ENCODE measurements at places on chromosomes 12 and 14. TPM values are rescaled to one million over a fixed set of nuclear protein-coding genes. Genes with fewer than 3 reads are reported as not detected.

The LALBA gene
- total RNA-seq = not detected

The LRRC43 gene
- not detected for total RNA-seq

The DBX2 gene
- not detected for total RNA-seq

DNA sequence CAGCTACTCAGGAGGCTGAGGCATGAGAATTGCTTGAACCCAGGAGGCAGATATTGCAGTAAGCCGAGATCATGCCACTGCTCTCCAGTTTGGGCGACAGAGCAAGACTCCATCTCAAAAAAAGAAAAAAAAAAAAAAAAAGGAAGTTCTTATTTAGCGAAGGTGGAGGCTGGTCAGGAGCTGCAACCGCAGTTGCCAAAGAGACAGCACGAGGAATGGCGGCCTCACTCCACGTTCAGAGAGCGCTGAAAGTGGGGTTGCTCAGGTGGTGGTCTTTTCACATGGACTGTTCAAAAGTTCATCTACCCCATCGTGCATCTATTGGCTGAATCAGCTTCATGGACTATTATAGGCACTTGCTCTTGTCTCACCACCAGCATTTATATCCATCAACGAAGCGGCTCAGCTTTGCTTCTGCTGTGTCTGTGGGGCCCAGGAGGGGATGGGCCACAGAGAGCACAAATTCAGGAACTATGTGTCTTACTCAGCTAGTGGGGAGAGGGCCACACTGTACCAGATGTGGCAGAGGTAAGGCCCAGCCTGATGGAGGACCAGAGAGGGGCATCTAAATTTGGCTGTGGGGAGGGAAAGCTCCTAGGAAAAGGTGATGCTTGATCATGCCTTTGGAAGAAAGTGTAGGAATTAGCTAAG lies 27.3 kb downstream of the SLC25A47 start:
- no peak overlapping the region for H3K4me3 ChIP-seq
- H3K4me1 ChIP-seq = no peaks in the 10 kb centered on the region
- no peak for DNase-seq
- H3K27me3 ChIP-seq = no peaks in the 10 kb centered on the region
- peak overlapping the region; percentile 38 for H3K27ac ChIP-seq

DNA sequence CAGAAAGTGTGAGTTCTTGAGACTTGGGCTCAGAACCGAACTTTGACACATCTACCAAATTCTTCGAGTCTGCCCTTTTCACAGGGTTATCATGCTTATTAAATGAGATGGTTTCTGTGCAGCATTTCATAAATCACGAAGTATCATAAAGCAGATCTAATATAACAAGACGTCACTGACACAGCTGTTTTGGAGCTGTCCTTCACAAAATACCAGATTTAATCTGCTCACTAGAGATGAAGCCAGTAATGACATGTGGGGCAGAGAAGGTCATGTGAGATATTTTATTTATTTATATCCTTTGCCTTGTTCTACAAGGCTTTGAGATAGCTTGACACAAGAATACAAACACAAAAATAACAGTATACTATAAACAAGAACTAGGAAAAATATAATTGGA lies 127.0 kb downstream of the RPAP3 start:
- no peak for DNase-seq
- no peak overlapping the region for H3K27ac ChIP-seq
- H3K4me3 ChIP-seq = no peak overlapping the region
- no peaks in the 10 kb centered on the region for H3K4me1 ChIP-seq
- H3K27me3 ChIP-seq = peaks cover 9% of the 10 kb centered on the region

DNA sequence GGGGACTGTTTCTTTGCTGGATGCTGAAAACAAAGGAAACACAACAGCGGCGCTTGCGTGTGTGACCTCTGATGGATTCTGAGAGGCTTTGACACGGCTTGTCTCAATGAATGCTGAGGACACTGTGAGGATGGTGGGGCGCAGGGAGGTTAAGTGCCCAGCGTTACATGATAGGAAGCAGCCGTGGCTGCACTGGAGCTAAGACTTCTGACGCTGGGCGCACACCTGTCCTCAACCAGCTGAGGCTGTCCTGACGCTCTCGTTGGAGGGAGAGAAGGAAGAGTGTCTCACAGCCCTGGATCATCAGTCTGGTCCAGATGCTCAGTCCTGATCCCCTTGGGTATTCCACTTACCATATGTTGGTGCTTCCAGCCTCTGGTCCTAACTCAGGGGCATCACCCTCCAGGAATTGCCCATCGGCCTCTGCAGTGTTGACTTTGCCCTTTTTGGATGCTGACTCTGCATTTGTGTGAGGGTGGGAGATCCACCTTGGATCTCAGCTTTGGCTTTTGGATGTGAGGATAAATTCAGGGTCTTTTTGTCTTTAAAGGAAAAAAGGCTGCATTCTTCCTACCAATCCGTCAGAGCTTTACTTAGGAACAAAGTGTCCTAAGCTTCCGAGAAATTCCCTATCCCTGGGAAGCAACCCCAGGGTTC lies 125.2 kb downstream of the ZNF664 start:
- H3K27ac ChIP-seq = no peak overlapping the region
- H3K36me3 ChIP-seq = no peaks in the 10 kb centered on the region
- no peak overlapping the region for H3K4me3 ChIP-seq
- no peak for DNase-seq
- peaks cover 9% of the 10 kb centered on the region for H3K27me3 ChIP-seq
- H3K4me1 ChIP-seq = no peaks in the 10 kb centered on the region

- no peaks in the 10 kb centered on the region for H3K4me1 ChIP-seq
- no peaks in the 10 kb centered on the region for H3K36me3 ChIP-seq
- no peaks in the 10 kb centered on the region for H3K27me3 ChIP-seq
- no peak overlapping the region for H3K4me3 ChIP-seq
- no peak for DNase-seq
Observed at GRCh38 chr14:53520078-53520928, 367.2 kb upstream of the DDHD1 start.

DNA sequence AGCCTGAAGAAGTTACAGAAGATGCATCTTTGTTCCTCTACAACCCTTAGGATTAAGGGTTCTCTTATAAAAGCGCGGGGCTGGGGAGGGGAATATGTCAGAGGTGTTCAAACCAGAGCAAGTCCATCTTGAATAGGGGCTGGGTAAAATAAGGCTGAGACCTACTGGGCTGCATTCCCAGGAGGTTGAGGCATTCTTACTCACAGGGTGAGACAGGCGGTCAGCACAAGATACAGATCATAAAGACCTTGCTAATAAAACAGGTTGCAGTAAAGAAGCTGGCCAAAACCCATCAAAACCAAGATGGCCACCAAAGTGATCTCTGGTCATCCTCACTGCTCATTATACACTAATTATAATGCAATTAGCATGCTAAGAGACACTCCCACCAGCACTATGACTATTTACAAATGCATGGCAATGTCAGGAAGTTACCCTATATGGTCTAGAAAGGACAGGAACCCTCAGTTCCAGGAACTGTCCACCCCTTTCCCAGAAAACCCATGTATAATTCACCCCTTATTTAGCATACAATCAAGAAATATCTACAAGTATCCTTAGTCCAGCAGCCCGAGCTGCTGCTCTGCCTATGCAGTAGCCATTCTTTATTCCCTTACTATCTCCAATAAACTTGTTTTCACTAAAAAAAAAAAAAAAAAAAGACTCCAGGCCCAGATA lies 108.1 kb upstream of the FOXN3 start:
- no peak overlapping the region for H3K4me3 ChIP-seq
- no peaks in the 10 kb centered on the region for H3K27me3 ChIP-seq
- DNase-seq = no peak
- peaks cover 22% of the 10 kb centered on the region for H3K36me3 ChIP-seq
- H3K4me1 ChIP-seq = peaks cover 37% of the 10 kb centered on the region

GRCh38 chr12:32420356-32420755 lies 21.0 kb downstream of the FGD4 start:
- H3K27ac ChIP-seq = no peak overlapping the region
- no peak overlapping the region for H3K4me3 ChIP-seq
- H3K4me1 ChIP-seq = no peaks in the 10 kb centered on the region
- DNase-seq = no peak
- H3K27me3 ChIP-seq = peaks cover 23% of the 10 kb centered on the region

DNA sequence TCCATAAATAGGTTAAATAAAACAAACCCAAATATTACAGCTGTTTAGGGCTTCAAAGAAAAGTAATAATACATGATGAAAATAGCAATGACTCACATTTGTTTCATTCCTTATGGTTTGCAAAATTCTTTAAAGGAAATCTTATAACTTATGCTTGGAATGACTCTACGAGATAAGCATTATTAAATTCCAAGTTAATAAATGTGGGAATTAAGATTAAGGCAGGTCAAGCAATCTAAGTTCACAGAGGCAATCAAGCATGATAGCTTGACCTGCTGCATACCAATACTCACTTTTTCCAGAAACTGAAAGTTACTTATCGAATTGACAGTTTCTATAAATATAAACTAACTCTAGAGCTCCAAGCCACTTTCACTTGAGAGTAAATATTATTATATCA lies 1002.9 kb upstream of the SEL1L start:
- no peaks in the 10 kb centered on the region for H3K36me3 ChIP-seq
- H3K27ac ChIP-seq = no peak overlapping the region
- no peaks in the 10 kb centered on the region for H3K4me1 ChIP-seq
- no peak for DNase-seq
- no peaks in the 10 kb centered on the region for H3K27me3 ChIP-seq

DNA sequence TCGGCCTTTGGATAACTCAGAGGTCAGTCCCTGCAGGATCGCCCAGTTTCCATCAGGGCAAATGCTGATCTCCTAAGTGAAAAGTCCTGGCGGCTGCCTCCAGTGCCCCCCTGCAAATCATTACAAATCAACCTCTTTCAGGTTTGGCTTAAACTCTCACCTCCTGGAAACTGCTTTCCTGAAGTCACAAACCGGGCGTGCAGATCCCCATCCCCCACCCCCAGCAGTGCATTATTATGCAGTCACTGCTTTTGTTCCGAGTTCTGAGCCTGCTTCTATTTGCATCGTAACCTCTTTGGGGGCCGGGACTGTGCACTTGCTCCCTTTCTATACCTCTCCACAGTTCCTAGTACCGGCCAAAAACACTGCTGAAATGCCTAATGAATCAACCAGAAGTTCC lies at the start of gene USP44:
Gene USP44 (minus strand): TSS at position 172 of the 400 bp plus-strand sequence. CDS start 17,220 bp downstream, outside the sequence.
- peak within 1 kb of the TSS; percentile 92 for H3K27ac ChIP-seq
- H3K27me3 ChIP-seq = no peaks in the 10 kb centered on the region
- H3K4me3 ChIP-seq = peak within 1 kb of the TSS; percentile 95
- peaks cover 24% of the 10 kb centered on the region for H3K4me1 ChIP-seq
- DNase-seq = no peak

DNA sequence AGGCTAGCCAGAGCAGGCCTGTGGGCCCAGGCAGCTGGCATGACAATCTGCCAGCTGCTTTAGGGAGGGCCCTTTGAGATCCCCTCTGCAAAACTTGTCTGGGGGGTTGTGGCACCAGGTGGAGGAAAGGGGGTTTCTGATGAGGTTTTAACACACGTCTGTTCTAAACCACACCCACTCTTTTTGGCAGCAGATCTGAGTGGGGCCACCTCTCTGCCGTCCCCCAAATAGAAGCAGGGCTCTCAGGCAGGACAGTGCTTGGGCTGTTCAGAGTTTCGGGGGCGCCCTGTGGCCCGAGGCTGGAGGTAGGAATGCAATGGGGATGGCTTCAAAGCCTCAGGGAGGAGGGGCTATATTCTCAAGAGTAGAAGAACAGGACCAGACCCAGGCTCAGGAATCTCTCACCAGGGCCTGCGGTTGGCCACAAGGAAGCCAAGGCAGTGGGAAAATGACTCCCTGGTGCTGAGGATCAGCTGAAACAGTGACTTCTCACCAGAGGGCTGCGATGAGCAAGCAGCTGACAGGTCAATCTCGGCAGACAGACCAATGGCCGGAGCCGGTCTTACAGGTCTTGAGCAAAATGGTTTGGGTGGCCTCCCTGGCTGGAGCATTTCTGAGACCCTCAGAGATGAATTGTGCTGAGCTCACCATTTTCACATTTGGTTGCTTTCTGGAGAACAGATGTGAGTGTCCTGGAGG lies 1.5 kb upstream of the KRT5 start:
- no peak overlapping the region for H3K27ac ChIP-seq
- no peak overlapping the region for H3K4me3 ChIP-seq
- DNase-seq = peak; percentile 15
- H3K4me1 ChIP-seq = no peaks in the 10 kb centered on the region

DNA sequence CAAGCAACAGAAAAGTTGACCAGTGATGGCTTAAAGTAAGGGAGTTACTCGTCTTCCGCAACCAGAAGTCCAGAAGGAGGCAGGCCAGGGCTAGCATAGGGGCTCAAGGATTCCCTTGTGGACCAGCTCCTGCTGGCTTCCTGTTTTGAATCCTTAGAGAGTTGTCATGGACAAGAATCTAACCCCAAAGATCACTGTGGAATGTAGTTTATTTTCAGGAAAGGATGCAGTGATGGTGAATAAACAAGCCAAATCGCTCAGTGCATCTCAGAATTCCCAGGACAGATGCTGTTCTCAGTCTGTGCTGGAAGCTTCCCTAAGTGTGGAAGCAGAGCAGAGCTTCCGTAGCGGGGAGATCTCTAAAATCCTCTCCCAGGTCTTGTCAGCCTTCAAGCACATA lies 311.3 kb downstream of the C12orf75 start:
- H3K27me3 ChIP-seq = peaks cover 7% of the 10 kb centered on the region
- no peaks in the 10 kb centered on the region for H3K4me1 ChIP-seq
- no peak overlapping the region for H3K4me3 ChIP-seq
- H3K27ac ChIP-seq = no peak overlapping the region

- H3K36me3 ChIP-seq = no peaks in the 10 kb centered on the region
- no peak overlapping the region for H3K27ac ChIP-seq
- no peak for DNase-seq
- H3K27me3 ChIP-seq = no peaks in the 10 kb centered on the region
- no peak overlapping the region for H3K4me3 ChIP-seq
Observed at GRCh38 chr12:131365821-131366260, 345.0 kb upstream of the SFSWAP start.

DNA sequence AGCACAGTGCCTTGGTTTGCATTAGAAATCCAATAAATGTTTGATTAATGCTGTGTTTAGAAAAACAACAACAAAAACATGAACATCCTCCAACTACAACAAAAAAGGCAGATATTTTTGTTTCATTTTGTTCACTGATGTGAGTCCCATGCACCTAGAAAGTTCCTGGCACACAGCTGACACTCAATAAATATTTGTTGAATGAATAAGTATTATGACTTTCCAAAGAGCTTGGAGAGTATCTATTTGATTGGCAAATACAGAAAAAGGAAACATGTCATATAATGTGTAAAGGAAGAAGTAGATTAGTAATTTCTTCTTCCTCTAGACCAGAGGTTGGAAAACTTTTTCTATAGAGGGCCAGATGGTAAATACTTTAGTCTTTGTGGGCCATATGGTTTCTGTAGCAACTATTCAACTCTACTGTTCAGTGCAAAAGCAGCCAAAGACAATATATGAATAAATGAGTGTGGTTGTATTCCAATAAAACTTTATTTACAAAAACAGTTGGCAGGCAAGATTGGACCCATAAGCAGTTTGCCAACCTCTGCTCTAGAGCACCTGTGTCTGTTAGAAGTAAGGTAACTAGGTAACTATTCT lies 312.3 kb upstream of the DIO2 start:
- no peaks in the 10 kb centered on the region for H3K27me3 ChIP-seq
- peaks cover 12% of the 10 kb centered on the region for H3K36me3 ChIP-seq
- H3K4me3 ChIP-seq = no peak overlapping the region
- H3K4me1 ChIP-seq = no peaks in the 10 kb centered on the region
